Kidney epithelial cell (primary cell): ENCODE measurements at places on chromosomes 5 and 9.

DNA sequence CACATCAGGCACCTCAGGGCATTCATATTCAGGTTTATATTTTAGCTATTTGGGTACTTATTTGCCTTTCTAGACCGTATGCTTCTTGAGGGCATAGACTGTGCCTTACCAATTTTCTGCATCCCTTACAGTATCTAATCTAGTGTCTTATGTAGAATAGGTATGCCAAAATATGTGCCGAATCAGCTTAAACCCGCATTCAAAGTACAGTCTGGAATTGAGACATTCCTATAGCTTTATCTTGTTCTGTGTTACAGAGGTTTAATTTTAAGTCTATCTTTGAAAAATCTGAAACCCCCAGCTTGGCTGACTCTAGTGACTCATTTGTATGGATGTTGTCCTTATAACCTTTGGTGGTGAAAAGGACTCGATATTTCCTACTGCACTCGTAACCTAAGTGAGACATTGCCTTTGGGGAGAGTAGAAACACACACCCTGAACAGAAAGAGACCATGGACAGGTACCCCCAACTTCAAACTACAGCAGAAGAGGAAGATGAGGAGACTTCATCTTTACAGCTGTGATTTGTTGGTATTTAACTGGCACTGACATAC, 27.0 kb upstream of the TMOD1 start:
- DNase-seq = no peak

DNA sequence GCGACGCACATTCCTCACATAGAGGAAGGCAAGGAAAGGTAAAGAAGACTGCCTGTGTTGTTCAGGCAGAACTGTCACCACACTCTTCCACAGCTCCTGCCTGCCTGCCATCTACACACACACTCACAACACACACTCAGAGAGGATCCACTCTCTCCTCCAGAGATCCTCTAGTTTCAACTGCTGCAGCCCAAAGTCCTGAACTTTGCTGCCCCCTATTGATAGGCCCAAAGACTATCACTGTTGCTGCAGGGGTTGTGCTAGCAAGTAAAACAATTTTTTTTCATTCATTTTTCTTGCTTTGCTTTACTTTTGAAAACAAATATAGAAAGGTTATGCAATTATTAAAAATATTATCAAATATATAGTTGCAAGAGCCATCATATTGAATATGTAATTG, 5.9 kb upstream of the CFAP90 start:
- no peak for DNase-seq

DNA sequence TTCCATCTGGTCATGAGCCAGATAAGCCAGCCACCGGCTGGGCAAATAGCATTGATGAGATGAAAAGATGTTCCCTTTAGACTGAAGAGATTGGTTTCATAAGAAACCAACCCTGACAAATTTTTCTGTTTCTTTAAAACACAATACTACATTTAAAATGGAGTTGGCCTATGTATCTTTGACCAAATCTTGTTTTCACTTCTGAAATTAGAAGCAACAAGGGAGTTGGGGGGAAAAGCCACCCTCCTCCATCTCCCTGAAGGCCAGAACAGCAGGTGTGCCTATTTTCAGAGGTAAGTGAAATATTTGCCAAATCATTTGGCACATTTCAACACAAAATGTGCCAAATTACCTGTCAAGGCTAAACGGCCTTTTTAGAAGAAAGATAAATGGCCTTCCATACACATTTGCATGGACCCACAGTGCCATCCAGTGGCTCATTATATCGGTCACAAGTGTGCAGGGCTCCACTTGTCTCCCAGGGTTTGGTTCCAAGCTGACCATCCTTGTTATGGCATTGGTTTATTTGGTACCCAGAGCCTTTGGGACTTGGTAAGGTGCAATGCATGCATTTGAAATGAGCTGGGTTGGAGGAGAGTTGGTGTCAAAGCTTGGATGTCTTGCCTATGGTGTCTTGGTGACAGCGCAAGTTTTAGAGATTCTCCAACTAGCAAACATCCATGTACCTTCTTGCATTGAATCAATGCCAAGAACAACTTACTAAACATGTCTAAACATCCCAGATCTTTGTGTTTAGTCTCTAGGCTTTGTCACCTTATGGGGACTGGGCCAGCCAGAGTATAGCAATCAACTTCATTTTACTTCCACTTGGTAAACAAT, 372.0 kb upstream of the KIF2A start:
- no peak for DNase-seq

GRCh38 chr5:76608833-76609232, 14.4 kb downstream of the F2RL2 start:
- DNase-seq = no peak

DNA sequence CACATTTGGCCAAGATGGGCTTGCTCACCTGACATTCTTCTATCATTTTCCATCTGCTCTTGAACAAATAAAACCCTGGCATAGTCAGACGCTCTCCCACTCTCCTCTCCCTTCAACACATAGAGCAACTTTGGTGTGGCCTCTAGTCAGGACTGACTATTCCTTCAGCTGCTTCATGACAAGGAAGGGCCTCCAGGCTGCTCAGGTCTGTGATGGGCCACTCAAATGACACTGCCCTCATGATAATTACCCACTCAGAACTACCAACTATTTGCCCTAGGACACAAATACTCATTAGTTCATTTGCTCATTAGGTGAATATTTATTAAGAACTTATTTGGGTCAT, 376.3 kb downstream of the SEMA5A start:
- DNase-seq = no peak

GRCh38 chr9:9478741-9479140, 1134.1 kb downstream of the PTPRD start:
- no peak for DNase-seq

- DNase-seq = no peak
Measured at GRCh38 chr5:16554110-16554509, 62.7 kb downstream of the RETREG1 start.

- no peak for DNase-seq
Measured at GRCh38 chr9:93859431-93860215, 95.5 kb downstream of the BARX1 start.

GRCh38 chr9:129748249-129748648, 4.6 kb downstream of the PTGES start:
- DNase-seq = no peak

GRCh38 chr5:102153003-102153759, 142.9 kb downstream of the SLCO4C1 start:
- peak; percentile 4 for DNase-seq
